ENCODE measurements at places on chromosomes 7 and 10.

DNA sequence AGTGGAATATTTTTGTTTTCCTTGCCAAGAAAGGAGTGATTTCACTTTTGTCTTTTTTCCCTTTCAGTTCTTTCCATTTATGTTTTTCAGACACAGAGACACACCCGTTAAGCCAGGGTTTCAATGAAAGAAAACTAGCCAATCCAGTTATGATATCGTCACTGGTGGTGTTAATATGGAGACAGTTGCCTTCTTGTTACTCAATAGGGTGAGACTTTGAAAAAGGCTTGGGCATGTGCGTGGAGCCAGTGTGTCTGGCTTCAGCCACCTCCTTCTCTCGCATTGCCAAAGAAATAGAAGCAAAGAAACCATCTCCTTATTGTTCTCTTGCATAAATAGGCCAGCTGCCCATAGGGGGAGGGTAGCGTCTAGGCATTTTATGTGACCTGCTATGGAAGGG, 84.1 kb upstream of the DLX6 start:
- no peak for DNase-seq

DNA sequence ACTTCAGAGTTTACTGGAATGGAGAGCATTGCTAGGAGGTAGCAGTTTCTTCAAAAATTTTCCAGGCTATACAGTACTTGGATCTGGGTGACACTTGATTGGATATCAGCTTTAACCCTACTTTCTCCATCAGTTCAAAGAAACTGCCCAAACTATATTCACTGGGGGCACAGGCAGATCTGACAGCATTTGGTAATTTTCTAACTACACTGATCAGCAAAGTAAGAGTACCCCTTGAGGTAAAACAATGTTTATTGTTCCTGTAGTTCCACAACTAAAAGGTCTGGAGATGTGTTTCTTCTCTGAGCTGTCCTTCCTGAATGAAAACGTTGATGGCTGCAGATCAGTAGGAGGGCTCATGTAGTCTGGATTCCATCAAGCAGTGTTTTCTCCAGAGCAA, 104.2 kb downstream of the CABCOCO1 start:
- DNase-seq: no peak

GRCh38 chr10:50527442-50528043, 96.2 kb downstream of the SGMS1 start:
- no peak for DNase-seq

DNA sequence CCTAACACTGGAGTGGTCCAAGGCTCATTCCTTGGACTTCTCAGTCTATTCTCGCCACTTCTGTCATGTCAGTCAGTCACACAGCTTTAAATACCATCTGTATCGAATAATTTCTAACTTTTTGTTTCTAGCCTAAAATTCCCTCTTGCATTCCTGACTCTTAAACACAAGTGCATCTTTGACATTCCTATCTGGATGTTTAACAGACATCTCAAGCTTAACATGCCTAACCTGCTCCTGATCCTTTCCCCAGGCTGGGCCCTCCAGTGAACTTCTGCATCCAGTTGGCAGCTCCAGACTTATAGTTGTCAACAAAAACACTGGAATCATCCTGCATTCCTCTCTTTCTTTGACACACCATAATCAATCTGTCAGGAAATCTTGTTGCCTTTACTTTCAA, 4.5 kb upstream of the ABCB4 start:
- DNase-seq: no peak

GRCh38 chr7:155324012-155324917, 26.6 kb downstream of the INSIG1 start:
- no peak for DNase-seq

DNA sequence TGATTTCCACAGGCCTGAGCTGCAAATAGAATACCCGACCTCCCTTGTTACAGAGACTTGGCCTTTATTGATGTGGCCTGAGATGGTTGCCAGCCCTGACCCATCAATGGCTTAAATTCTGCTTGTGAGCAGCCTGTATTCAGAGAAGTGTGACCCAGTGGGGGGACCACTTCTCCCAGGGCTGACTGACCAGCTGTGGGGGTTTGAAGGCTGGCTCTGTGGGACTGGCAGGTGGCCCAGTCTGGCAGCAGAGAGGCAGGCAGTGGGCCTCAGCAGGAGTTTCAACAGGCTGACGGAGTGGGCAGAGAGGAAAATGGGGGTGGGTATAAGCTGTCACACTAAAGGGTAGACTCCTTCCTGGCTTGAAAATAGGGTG, 12.2 kb upstream of the PPIF start:
- DNase-seq: no peak

- DNase-seq: no peak
Observed at GRCh38 chr7:91398341-91398740, 134.1 kb downstream of the FZD1 start.

DNA sequence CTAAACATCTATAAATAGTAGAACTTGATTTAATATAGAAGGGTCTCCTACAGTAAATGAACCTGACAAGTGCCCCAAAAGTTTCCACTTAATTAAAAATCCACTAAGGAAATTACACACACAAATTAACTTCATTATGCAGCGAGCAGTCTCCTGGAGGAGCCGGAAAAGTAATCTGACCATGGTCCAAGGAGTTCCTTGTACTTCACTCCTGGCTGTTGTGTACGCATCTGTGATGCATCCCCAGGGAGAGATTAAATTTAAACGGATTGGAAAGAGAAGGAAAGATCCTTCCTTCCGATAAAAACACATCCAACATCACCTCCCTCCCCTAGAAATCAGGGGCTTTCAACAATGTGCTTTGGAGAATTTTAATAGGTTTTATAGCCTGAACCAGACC, 85.5 kb downstream of the PARD3 start:
- no peak for DNase-seq

GRCh38 chr7:97446361-97446760, 285.5 kb upstream of the TAC1 start:
- DNase-seq: no peak

DNA sequence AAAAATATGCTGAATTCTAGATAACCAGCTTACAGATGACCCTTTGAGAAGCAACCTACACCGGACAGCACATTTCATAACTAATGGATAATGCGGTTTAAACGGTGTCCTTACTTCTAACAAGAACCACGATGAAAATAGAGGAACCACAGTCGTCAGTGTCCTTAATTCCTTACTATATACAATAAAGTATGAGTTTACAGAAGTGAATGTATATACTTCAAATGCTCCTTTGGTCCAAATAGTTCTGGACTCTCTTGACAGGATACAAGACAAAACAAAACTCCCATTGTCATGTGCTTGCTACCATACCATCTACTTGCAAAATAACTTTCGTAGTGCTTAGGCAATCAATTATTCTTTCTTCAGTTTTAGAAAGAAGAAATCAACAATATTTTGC, 2.4 kb downstream of the NAMPT start:
- DNase-seq: no peak

DNA sequence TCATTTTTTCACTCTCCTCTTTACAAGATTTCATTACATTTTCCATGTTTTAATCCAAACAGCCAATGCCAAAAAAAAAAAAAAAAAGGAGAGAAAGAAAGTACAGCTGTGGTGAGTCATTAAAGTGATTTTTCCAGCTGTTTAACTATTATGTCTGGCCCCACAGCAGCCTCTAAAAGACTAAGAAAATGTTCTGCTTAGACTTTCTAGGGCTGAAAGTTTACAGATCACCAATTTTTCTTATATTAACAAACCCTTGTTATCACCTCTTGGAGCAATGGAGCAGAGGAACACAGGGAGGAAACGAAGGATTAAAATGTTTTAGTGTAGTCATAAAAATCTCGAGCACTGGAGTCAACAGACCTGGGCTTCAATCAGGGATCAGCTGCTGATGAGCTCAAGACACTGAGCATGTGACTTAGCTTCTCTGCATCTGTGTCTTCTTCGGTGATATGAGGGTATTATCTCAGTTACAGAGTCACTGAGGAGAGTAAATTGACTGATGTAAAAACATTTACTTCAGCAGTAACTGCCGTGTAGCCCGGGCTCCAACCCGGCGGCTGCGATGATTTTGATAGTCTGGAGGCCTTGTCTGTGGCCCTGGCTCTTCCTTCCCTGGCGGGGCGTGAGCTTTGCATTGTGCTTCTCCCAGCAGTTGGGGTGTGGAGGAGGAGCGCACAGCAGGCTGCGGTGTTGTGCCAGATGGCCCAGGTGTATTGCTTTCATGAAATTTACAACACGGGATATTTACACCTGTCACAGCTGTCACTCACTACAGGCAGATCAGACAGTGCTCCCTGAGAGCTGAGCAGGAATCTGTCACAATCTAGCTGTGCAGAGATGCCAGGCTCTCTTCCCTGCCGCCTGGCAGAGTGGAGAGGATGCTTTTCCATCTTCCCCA, 298.3 kb upstream of the FZD8 start:
- DNase-seq: no peak

GRCh38 chr7:30764030-30764975, 6.9 kb upstream of the MINDY4 start:
- DNase-seq: peak; percentile 55

DNA sequence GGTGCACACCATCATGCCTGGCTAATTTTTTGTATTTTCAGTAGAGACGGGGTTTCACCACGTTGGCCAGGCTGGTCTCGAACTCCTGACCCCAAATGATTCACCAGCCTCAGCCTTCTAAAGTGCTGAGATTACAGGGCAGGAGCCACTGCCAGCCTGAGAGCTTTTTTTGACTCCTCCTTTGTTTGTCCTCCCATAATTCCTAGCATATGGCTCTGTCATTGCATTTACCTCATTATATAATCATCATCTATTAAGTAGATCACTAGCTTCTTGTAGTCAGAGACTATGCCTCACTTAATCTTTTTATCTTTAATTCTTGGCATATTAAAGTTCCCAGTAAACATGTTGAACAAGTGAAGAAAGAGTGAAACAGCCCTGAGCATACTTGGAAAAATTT, 82.1 kb downstream of the CPEB3 start:
- DNase-seq: no peak

DNA sequence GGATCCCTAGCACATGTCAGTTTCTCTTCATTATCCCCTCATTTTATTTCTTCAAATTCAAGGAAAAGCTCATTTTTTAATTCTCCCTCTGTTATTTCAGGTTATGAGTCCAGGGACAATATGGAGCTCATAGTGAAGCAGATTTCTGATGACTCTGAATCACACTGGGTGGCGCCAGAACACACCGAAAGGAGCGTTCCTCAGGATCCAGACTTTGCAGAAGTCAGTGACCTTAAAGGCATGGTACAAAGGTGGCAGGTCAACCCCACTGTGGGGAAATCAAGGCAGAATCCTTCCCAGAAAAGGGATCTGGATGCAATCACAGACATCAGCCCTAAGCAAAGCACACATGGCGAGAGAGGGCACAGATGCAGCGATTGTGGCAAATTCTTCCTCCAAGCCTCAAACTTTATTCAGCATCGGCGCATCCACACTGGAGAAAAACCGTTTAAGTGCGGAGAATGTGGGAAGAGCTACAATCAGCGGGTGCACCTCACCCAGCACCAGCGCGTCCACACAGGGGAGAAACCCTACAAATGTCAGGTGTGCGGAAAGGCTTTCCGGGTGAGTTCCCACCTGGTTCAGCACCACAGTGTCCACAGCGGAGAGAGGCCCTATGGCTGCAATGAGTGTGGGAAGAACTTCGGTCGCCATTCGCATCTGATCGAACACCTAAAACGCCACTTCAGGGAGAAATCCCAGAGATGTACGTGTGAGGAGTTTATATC, 21.4 kb downstream of the ZKSCAN5 start:
- no peak for DNase-seq

DNA sequence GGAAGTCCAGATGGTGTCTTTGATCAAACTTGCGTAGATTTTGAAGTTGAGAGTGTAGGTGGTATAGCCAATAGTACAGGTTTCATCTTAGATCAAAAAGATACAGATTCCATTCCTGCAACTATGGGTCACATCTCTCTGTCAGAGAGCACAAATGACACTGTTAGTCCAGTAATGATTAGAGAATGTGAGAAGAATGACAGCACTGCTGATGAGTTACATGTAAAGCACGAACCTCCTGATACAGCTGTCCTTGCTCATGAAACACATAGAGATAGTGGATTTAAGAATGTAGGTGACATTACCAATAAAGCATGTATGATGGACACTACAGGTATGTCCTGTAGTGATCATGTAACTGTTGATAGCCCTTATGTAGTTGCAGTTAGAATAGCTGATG, 59.1 kb downstream of the LOXL4 start:
- DNase-seq: no peak

DNA sequence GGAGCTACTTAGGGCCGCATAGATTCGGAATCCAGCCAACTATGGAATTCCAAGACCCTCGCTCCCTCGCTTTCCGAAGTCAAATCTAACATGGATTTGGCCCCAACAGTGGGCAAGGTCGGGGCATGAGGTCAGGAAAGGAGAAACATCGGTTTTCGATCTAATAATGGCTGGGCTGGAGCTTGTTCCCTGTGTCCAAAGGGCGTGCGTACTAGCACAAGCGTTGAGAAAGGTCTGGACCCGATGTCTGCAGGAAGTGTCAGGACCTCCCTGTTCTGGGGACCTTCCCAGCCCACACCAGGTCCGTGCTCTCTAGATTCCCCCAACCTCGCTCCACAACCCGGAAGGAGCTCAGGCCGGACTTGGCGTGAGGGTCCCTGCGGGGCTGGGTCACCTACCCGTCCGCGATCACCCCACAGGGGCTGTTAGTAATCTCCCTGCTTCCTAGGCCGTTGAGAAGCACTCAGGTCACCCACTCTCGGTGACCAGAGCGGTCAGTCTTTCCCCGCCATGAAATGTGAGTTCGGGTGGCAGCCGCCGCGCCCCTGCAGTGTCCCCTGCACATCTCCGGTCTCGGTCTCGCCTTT, 4.8 kb downstream of the FEZF1 start:
- no peak for DNase-seq

- DNase-seq: peak; percentile 70
Observed at GRCh38 chr7:74231232-74231590, 21.4 kb downstream of the LAT2 start.

DNA sequence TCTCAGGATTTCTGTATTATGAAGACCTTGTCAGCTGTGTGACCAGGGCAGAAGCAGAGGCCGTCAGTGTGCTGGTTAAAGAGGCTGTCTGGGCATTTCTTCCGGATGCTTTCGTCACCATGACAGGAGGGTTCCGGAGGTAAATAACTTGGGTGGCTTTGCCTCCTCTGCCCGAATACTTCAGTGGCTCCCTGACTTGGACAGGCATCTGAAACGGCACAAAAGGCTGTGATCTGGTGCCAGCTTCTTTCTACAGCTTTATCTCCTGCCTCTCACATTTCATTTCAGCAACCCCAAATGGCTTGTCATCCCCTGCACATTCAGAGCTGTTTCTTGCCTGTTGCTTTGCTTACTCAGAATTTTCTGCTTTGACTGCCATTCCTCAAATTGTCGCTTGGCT, 23.2 kb downstream of the DNTT start:
- DNase-seq: no peak

DNA sequence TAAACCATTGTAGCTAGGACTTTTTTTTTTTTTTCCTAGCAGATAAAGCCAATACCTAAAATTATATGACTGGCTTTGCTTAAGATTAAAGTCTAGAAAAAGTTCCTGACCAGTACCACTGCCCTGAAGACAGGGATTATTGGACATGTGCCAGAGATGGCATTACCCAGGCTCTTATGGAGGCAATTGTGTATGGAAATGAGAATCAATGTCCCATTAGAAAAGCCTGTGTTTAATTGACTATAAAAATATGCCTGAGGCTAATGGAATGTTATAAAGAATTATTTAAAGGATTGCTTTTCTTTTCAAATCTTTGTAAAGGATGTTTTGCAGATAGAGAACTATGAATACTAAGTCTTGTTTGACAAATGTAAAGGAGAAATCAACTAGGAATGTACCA, 196.7 kb downstream of the ANK3 start:
- DNase-seq: no peak
